ENCODE measurements at places on chromosomes 2 and 18.
A peak's percentile ranks its signal among the peaks of the same experiment; 100 is the strongest.

DNA sequence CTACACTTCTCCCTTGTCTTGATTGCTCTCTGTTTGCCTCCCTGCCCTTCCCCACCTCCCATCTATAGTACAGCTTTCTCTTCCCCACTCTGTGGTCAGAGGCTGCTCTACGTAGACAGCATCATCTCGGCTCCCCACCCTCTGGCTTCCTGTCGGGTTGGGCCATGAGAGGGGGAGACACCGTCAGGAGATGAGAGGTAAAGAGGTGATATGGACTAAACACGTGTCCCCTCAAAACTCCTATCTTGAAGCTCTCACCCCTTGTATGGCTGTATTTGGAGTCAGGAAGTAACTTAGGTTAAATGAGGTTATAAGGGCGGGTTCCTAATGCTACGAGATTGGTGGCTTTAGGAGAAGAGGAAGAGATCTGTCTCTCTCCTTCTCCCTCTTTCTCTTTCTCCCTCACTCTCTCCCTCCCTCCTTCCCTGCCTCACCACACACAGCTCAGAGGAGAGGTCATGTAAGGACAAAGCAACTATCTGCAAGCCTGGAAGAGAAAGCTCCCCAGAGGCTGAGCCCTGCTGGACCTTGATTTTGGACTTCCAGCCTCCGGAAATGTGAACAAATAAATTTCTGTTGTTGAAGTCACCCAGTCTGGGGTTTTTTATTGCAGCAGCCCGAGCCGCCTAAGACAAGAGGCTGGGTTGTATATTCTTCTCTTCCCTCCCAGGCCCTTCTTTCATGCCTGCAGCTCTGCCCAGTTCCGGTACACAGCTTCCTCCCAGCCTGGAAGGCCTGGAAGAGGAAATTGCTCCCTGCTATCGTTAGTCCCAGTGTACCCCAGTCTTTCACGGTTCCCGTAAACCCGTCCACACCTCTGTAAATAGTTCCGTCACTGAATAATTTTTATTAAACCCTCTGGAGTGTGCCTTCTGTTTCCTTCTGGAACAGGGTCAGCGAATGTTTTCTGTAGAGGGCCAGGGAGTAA lies 138.0 kb downstream of the AKAIN1 start:
- DNase-seq, result no peak

DNA sequence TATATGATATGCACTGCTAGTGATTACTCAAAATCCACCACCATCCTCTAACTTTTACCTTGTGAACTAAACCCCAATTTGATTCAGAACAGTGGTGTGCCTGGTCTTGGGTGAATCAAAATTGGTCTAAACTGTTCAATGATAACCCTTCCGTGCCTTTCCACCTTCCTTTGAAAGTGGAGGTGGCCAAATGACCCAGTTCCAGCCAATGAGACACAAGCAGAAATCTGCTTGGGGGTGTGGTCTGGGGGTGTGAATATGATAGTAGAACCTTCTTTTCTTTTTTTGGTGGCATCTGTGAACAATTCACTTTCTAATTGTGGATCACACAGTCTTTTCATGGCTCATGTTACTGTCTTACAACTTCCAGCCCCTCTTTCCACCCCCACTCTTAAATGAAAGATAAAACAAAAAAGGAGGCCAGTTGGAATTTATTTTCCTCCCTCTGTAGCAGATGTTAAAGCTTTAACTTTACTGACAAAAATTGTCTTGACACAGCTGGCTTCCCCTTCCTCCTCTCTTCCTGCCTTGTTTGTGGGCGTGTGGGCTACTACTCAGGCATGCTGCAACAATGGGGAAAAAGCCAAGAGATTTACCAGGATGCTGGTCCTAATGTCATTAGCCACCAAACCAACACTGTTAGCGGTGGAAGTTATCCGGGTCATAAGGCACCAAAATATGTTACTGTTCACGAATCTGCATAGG lies 58.8 kb upstream of the ANKRD44 start:
- DNase-seq, result no peak

- no peak for DNase-seq
Measured at GRCh38 chr2:159658881-159659873, 42.8 kb upstream of the BAZ2B start.

GRCh38 chr2:163469561-163469962 lies 266.2 kb downstream of the FIGN start:
- no peak for DNase-seq

GRCh38 chr2:200484934-200485333 lies 24.9 kb downstream of the KCTD18 start:
- DNase-seq, result no peak

GRCh38 chr2:136375017-136375901 lies 257.3 kb upstream of the CXCR4 start:
- no peak for DNase-seq

GRCh38 chr2:163348857-163349380 lies 386.9 kb downstream of the FIGN start:
- DNase-seq, result no peak

- DNase-seq, result no peak
Measured at GRCh38 chr18:13568443-13569392, 157.6 kb downstream of the FAM210A start.

DNA sequence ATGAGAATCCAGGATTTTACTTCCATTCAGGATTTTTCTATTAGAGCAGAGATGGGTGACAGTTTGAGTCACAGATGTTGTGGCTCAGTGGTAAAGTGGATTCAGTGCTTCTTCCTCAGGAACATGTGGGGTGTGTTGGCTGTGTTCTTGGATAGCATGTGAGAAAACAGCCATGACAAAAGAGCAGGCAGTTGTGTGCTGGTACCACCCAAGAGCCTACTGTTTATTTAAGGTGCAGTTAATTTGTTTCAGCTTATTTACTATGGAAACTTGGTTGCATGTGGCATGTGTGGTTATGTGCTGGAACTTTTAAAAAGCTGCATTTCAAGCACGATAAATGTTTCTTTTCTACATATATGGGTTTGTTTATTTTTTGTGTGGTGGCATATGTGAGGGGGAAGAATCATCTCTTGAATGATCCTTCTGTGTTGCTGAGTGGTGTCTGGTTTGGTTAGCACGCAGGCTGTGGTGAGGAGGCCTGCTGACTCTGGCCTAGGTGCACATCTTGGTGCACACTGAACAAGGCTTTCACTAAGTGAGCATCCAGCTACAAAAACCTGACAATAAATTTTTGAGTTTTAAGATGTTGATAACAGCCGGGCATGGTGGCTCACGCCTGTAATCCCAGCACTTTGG lies 67.3 kb downstream of the SPTBN1 start:
- no peak for DNase-seq

DNA sequence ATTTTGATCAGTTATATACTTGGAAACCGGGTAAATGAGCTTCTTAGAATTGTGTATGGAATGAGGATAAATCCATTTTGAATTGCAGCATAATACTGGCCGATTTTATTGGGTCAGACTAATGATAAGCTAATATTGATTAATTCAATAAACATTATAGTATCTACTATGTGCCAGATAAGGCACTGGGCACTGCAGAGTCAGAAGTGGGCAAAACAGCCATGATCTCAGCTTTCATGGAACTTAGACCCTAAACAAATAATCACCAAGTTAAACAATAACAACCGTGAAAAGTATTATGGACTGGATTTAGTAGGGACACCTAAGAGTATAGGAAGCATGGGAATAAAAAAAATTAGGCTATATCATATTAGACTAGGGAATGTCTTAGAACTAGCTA lies 297.0 kb upstream of the PKDCC start:
- no peak for DNase-seq

- DNase-seq, result no peak
Measured at GRCh38 chr2:164114937-164115336, 379.1 kb upstream of the FIGN start.

DNA sequence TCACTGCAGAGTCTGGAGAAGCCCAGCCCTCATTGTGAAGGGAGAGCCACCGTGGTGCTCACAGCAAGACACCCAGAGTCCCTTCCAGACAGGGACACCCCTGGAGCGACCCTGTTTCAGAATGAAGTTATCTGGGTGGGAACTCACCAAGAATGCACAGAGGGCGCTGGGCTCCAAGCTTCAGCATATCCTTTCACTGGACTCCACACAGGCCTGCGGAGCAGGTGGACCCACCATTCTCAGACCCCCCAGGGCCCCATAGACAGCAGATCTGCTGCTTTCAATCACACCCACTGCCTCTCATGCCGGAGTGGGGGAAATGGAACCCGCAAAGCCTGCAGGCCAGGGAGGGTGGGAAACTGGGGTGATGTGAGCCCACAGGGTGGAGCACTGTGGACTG lies 87.8 kb downstream of the RRM2 start:
- no peak for DNase-seq

- DNase-seq, result no peak
Measured at GRCh38 chr2:205698286-205699268, 16.3 kb downstream of the NRP2 start.

- no peak for DNase-seq
Measured at GRCh38 chr2:45713136-45713535, 61.7 kb downstream of the PRKCE start.

DNA sequence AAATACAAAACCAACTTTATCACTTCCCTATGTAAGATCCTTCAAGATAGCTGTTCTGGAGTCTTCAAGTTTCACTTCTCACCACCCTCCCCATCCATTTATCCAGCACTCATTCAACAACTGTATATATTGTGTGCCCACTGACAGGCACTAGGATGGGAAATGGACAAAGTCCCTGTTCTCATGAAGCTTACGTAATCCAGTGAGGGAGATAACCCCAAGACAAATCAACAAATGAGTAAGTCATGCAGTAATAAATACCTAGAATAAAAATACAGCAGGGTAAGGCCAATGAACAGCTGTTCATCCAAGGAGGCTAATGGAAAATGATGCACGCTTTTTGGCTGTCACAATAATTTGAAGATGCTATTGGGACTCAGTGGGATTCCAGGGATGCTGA lies 133.8 kb downstream of the MEMO1 start:
- no peak for DNase-seq

DNA sequence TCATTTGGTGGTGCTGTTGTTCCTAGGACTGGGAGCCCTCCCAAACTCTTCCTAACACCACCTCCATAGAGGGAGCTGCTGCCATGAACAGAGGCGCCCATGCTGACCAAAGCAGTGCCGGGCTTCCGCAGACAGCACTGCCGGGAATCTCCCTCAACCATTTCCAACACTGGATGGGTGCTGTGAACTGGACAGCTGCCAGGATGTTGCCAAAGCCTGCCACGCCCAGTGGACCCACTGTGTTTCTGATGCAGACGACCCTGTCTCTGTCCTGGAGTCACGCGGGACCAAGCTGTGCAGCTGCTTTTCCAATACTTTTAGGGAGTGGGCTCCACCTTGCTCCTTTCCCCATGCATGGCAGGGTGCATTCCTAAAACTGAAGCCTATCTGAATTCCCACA lies 16.9 kb upstream of the GNAL start:
- peak; percentile 74 for DNase-seq

DNA sequence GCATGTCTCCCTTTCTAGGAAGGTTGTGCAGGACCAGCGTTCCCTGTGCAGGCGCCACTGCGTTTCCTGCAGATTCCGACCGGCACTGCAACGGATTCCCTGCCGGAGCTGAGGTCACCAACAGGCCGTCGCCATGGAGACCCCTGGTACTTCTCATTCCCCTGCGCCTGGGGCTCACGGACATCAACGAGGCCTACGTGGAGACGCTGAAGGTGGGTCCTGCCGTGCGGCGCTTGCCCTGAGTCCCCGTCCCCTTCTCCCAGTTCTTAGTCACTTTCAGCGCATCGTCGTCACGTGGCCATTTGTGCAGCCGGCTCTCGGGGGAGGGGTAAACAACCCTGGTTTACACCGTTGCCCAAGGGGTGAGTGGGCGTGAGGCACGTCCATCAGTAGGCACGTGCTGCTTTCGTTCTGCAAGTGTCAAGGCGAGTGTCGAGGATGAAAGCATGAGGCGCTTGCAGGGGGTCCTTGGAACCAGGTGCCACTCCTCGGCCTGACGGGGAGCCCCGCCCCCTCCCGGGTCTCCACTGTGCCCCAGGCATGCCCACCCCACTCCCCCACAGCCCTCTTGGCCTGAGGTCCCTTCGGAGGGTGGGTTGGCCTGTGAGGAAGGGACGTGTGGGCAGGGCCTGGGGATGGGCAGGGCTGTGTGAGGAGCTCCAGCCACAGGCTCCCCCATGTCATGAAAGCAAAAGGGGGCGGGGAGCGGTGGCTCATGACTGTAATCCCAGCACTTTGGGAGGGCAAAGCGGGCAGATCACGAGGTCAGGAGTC lies 19.8 kb downstream of the DTYMK start:
- no peak for DNase-seq

GRCh38 chr2:198756166-198756565 lies 701.6 kb downstream of the SATB2 start:
- no peak for DNase-seq

DNA sequence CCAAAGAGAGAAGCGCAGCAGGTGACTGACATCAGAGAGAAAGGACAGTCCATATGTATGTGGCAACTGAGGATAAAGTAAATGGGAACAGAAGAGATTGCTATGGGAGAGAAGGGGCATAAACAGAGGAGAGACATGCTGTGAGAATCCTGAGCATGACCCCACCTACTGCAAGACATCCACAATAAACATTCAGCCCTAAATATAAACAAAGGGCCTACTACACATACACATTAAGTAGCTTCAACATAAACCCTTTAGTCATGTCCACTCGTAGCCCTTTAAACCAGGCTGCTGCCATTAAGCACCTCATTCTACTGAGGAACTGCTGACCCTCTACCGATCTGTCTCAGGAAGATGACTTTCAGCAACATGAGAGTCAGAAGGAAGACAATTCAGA lies 32.9 kb downstream of the CCBE1 start:
- no peak for DNase-seq

DNA sequence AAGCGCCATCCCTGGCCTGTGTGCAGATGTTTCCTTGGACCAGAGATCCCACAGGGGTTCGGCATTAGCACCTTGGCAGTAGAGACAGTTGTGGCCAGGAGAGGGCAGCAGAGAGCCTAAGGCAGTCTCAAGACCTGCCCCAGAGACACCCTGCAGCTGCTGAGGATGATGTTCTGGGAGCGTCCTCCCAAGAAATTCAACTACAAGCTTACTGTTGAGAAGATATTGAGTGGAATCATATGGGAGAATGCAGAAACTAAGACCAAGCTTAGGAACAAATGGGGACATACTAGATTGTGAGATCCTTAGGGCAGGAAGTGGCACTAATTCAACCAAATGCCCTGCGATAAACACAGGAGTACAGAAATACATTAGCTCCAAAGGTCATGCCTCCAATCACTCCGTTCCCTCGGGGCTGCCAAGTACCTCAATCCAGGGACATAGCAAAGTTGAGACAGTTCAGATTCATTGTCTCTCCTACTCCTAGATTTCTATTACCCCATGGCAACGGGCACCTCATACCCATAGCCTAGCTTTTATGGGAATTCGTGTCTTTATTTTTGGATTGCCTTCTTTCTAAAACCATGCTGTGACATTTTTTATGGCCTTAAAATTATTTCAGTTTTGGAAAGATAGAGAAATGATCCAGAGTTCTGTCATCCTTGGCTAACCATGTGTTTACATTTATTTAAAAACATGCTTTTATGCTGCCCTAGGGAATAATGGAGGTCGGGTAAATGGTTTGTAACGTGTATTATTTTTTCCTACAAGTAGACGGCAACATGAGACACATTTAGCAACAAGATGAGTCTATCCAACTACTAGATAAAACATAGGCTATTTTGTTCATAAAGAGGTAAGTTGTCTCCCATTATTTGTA lies 2.2 kb upstream of the ERMN start:
- peak; percentile 90 for DNase-seq

- DNase-seq, result no peak
Measured at GRCh38 chr18:55251254-55251971, 292.2 kb upstream of the CCDC68 start.
